ENCODE measurements at places on chromosomes 13 and 19.
A peak's percentile ranks its signal among the peaks of the same experiment; 100 is the strongest.

GRCh38 chr19:28217022-28217421 lies 995.9 kb downstream of the UQCRFS1 start:
- DNase-seq: no peak

DNA sequence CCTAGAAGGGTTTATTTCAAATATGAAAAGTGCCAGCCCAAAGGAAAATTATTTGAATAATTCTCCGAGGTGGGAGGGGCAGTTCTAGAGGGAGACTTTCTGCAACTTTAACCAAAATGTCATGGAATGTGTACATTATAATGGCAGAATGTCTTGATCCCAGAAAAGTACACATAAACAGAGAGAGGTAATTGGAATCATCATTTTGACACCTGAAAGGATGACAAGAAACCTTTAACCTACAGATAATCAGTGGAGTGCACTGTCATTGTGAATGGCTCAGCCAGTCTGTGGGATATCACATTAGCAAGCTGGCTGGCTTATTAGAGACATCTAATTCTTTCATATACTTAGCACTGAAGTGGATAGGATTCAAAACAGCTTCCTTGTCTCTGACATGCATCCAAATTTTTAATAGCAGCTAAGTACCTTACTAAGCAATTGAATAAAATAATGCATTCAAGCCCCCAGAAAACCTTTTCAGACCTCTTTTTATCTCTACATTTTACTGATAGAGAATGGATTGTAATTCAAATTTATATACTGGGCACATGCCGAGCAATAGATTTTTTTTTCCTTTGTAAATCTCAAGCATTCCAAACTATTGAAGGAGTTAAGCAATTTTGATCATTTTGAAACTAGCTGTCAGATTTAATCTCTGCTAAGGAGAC lies 468.6 kb downstream of the COG6 start:
- no peak for DNase-seq

- no peak for DNase-seq
Measured at GRCh38 chr13:45903051-45903813, 51.7 kb upstream of the SIAH3 start.

DNA sequence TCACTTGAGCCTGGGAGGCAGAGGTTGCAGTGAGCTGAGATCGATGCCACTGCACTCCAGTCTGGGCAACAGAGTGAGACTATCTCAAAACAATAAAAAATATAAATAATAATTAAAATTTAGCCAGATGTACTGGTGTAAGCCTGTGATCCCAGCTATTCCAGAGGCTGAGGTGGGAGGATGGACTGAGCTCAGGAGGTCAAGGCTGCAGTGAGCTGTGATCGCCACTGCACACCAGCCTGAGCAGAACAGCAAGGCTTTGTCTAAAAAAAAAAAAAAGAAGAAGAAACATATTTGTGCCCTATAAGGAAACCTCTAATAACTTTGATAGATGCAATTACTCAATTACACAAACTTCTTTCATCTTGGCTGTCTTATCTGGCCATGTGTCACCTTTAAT lies 52.3 kb downstream of the ABCC4 start:
- DNase-seq: no peak

DNA sequence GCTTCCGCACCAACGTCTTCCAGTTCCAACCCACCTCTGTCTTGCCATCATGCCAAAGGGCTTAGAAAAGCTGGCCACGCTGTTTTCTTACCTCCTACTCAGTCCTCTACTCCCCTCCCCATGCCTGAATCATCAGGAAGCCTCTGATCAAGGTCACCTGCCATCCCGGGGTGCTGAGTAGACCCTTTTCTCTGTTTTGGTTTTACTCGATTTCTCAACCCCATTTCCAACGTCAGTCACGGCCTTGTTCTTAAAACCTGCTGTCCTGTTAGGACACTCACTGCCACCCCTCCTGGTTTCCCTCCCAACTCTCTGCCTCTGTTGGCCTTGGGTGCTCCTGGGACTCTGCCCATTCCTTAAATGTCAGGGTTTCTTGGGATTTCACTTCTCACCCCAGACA lies 350.1 kb downstream of the FOXO1 start:
- peak; percentile 9 for DNase-seq

DNA sequence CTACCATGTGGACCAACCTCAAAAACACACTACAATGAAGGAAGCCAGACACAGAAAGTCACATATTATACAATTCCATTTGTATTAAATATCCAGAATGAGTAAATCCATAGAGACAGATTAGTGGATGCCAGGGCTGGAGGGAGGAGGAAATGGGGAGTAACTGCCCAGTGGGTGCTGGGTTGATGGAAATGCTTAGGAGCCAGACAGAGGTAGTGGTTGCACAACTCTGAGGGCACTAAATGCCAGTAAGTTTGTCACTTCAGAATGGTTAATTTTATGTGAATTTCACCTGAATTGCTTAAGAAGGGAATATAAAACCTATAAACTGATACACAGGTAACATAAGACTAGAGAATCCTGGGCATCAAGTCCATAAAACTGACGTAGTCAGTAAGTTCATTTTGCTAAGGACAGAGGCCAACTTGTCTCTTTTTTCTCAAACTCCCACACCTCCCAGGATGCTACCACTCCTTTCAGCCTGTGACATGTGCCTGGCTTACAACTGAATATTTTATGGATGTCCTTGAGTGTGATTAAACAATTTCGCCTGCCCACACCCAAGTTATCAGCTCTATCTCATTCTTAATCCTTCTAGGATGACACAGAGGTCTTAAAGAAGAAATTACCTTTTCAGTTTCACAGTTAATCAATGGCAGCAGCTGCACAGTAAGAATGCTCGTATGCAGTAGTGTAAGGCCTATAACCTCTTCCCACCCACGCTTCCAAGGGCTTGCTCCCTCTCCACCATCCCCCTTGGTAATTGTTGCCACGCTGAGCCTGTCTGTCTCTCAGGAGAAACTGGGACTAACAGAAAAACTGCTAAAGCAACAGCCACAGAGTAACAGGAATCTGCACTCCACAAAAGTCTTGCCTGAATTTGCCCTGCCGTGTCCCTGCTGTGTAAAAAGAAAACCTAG lies 5.9 kb upstream of the MLNR start:
- no peak for DNase-seq
